ENCODE measurements at places on chromosomes 16 and 17. TPM values are rescaled to one million over a fixed set of nuclear protein-coding genes. Genes with fewer than 3 reads are reported as not detected.

ZNF652 gene
- 28.4 TPM for total RNA-seq

MPV17L gene
- 4.2 TPM for total RNA-seq

- no peak for DNase-seq
These were observed 48.8 kb downstream of the PIPOX start for GRCh38 chr17:29091606-29092289.

FGF11 gene
- 10.7 TPM for total RNA-seq

- no peak for DNase-seq
These were observed 510.2 kb downstream of the CDH13 start for GRCh38 chr16:83136924-83137323.

- DNase-seq = no peak
These were observed 298.8 kb upstream of the IRX3 start for GRCh38 chr16:54585094-54585997.

DNA sequence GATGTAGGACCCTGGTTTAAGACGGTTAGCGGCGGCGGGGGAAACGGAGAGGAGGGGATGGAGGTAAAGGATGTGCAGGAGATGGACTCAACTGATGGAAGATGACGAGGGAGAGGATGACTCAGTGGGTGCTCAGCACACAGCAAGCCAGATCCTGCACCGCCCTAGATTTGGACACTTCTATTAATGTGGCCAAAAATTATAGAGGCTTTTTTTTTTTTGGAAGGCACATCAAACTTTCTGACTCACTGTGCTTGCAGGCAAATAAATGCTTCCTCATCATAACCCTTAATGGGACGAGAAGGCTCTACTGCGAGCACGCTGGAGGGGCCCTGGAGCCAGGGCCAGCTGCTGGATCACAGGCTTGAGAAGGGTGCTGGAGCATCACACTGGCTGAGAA is 36.0 kb downstream of the RTN4RL1 start:
- no peak for DNase-seq

CD7 gene
- not detected for total RNA-seq

- no peak for DNase-seq
These were observed 7.4 kb downstream of the GSG1L2 start for GRCh38 chr17:9814337-9814945.

- no peak for DNase-seq
These were observed 2.6 kb downstream of the ABCA9 start for GRCh38 chr17:69058165-69058564.

- no peak for DNase-seq
These were observed 1.2 kb upstream of the FOXF1 start for GRCh38 chr16:86508947-86509758.

DNA sequence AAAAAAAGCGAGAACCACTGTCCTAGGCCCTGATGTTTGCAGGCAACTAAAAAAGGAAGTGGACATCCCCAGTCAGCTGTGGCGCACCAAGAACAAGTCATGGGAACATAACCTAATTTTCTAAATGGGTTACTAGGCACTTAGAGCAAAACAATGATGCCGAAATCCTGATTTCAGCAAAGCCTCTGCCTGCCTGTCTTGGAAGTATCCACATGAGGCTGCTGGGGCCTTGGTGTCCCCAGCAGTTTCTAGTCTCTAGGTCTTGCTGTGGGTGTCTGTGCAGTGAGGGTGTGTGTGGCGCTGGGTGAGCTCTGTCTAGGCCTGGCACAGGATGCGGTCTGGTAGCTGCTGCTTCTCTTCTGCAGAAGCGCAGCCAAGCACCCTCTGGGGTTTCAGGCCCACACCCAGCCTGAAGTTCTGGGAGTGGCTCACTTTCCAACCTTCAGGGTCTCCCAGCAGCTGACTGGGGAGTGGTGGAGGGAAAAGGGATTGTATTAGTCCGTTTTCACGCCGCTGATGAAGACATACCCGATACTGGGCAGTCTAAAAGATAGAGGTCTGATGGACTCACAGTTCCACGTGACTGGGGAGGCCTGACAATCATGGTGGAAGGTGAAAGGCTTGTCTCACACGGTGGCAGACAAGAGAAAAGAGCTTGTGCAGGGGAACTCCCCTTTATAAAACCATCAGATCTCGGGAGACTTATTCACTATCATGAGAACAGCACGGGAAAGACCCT is 21.1 kb downstream of the STH start:
- DNase-seq = no peak

GRCh38 chr16:54143934-54144571 is 142.5 kb downstream of the IRX3 start:
- no peak for DNase-seq

DNA sequence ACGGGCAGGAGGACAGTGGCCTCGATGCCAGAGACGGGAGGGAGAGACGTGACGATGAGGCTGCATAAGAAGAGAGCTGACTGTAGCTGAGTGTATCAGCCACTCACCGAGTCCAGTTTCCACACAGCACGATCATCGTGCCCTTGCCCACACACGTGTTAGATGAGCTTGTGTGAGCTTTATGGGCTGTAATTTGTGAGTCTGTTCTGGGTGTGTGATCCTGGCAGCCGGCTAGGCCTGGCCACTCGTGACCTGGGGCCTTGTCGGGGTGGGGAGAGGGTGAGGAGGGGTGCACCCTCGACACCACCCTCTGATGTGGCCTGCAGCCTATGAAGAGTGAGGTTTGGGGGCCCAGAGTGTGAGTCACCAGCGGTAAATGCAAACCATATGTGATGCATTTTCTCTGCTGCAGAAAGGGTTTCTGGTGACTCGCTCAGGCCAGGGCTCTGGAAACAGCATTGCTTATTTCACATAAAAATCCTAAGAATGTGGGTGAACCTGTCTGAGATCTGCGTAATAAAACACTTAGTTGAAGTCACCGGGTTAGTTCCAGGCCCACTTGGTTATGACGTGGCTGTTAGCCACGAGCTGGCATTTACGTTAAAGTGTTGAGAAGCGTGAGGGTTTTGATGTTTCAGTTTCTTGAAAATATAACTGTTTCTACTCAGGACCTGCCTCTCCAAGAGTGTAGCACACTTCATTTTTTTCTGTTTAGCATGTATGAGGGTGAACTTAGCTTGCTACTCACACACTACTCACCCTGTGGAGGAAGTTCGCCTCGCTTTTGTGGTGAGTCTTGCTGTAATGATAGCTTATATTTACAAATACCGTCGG is 4.2 kb downstream of the METRNL start:
- DNase-seq = peak; percentile 80

DNA sequence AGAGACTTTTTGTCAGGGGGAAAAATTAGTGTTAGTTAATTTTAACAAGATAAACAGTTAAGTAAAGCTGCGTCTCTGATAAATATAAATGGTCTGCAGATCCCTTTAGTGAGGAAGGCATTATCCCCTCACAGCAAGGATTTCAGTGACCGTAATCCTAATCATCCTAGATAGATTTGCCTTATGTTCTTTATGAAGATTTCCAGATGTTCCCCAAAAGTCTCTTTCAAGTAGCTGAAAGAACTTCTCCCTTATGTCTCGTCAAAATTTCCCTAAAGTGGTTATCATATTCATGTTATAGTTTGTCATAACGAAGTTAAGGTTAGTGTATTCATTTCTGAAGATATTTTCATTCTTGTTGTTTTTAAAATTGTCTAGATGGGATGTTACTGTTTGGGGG is 5.6 kb downstream of the MOSMO start:
- DNase-seq = no peak

DNA sequence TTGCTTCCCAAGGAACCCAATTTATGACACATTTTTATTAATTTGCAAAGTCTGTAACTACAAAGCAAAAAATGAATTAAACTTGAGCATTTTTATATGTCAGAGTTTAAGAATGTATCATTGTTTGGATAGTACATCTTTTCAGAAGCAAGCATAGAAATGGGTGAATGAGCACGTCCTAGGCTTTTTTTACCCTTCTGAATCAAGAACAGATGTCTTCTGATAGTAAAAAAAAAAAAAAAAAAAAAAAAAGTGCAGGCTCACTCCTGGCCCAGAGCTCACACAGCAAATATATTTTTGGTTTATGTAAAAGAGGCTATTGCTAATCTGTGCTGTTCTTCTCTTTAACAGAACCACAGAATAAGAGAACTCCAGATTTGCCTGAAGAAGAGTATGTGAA is 6.3 kb downstream of the TERF2IP start:
- no peak for DNase-seq

- DNase-seq = peak; percentile 59
These were observed 558 bp downstream of the SOX15 start for GRCh38 chr17:7589204-7589868.

DNA sequence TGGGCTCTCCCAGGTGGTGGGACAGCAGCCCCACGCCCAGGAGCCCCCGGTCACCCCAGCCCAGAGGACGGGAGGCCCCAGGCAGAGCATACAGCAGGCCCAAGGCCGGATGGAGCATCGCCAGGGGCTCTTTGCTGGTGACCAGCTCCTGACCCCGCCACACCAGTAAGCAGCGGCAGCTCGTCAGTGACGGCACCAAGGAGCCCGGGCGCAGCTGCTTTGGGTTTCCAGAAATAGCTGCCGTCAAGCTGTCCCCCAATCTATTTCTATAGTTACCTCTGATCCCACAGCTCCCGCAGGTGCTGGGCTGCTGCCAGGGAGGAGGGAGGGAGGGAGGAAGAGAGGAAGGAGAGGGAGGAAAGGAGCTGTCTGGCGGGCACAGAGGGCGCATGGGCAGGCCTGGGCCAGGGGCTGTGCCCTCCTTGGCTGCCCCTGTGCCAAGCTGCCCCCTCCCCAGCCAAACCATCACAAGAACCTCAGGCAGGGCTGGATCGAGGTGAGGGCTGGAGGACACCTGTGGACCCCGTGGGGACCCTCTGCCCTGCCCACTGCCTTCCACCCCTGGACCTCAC is 10.8 kb upstream of the RASD1 start:
- DNase-seq = no peak

- no peak for DNase-seq
These were observed 1.8 kb upstream of the VPS4A start for GRCh38 chr16:69309316-69309715.

GRCh38 chr17:47205419-47205963 is 3.7 kb upstream of the MYL4 start:
- DNase-seq = peak; percentile 98

NPIPB13 gene
- total RNA-seq = 1.4 TPM

DNA sequence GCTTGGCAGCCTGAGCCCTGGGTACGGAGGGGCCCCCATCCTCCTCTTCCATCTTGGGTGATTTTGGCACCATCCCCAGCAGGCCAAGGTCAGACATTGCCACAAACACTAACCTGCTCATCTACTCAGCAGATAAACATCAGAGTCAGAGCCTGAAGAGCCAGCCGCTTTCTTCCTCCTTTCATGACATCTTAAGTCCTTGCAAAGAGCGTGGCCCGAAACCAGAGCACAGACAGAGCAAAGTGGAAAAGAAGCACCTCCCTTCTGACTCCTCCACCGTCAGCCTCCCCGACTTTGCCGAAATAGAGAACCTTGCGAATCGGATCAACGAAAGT is 60.4 kb upstream of the RPH3AL start:
- no peak for DNase-seq

GRCh38 chr17:45958307-45958706 is 40.7 kb upstream of the STH start:
- no peak for DNase-seq

DNA sequence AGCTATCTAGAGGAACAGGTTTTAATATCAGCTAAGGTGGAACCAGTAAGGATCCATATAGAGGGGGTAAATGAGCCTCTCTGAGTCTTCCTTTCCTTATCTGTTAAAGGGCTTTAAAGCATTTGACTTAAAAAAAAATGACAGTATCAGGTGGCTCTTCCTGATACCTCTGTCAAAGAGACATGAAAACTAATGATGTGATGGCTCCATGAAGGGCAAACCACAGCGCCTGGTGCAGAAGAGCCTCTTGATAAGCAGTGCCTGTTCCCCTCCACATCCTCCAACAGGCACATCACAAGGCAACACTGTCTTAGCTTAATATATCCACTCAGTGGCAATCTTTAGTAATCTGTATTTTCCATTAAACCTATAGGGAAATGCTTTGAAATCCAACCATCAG is 68.9 kb downstream of the USP31 start:
- no peak for DNase-seq

SGF29 gene
- total RNA-seq = 6.1 TPM

DNA sequence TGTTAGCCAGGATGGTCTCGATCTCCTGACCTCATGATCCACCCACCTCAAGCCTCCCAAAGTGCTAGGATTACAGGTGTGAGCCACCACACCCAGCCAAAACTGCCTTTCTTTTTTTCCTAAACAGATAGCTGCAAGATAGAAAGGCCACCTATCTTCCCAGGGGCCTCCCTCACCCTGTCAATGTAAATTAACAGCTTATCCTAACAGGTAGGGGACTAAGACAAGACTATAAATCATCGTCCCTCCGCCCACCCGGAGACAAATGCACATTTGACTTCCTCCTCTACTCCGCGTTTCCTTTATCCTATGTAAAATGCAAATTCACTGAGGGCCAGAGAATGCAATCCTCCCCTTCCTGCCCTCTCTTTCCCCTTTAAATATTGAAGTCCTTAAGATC is 71.4 kb downstream of the MARF1 start:
- no peak for DNase-seq

CES3 gene
- total RNA-seq = 1.3 TPM

SPN gene
- not detected for total RNA-seq

- DNase-seq = peak; percentile 80
These were observed at the start of gene DCAKD for GRCh38 chr17:45051060-45051719. TSS of gene DCAKD (minus strand) at chr17:45051632. CDS start at chr17:45034885, 16,747 bp downstream.

ASIC2 gene
- total RNA-seq = 2.1 TPM

RGS11 gene
- total RNA-seq = not detected

TVP23C gene
- total RNA-seq = 18.9 TPM

- no peak for DNase-seq
These were observed 152.6 kb downstream of the PRKCA start for GRCh38 chr17:66455060-66455459.

DNA sequence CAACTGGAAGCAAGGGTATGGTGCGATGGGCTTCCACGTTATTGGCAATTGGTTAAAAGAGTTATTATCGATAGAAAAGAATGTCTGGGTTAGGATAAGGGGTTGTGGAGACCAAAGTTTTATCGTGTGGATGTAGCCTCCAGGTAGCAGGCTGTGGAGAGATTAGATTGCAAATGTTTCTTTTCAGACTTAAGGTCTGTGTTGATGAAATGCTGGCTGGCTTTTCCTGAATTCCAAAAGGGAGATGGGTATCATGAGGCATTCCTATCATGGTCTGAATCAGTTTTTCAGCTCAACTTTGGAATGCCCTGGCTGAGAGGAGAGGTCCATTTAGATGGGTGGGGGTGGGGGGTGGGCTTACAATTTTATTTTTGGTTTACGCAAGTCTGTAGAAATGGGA is 395.0 kb upstream of the RBFOX1 start:
- no peak for DNase-seq

DNA sequence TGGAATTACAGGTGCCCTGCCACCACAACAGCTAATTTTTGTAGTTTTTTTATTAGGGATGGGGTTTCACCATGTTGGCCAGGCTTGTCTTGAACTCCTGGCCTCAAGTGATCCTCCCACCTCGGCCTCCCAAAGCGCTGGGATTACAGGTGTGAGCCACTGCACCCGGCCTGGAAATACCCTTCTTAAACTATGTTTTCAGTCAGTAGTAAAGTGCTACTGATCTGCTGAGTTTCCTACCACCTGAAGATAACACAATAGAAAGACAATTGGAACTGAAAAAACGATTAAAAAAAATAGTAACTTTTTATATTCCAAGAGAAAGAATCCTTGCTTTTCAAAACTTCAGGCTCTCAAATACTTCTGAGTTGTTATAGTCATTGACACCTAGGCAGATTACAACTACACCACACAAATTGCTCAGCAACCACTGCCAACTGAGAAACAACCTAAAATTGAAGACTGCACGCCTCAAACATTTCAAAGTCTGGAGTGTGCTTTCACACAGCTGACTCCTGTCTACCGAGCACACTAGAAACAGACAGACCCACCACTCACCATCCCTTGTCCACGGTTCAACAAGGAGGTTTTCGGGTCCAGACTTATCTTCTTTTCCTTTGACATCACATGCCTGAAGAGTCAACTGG is 40.9 kb downstream of the ZZEF1 start:
- no peak for DNase-seq
